ENCODE measurements at places on chromosomes 3 and 15.

GRCh38 chr3:150264561-150265279, 143.4 kb upstream of the TSC22D2 start:
- DNase-seq, result no peak

DNA sequence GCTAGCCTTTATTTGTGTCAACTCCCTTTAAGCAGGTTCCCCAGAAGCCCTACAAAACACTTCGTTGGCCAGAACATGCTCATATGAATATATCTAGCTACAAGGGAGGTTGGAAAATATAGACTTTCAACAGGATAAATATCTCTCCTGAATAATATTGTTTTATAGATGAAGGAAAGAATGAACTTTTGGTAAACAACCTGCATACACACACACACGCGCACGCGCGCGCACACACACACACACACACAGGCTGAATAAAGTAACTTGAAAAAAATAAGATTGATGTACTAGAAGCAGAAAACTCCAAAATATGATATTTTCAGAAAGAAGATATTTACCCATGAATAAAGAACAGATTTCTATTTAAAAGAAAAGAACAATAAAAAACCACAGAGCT, 72.4 kb upstream of the GADL1 start:
- DNase-seq, result no peak

- no peak for DNase-seq
These were observed 9.5 kb upstream of the ADAMTSL3 start for GRCh38 chr15:83644439-83644838.

DNA sequence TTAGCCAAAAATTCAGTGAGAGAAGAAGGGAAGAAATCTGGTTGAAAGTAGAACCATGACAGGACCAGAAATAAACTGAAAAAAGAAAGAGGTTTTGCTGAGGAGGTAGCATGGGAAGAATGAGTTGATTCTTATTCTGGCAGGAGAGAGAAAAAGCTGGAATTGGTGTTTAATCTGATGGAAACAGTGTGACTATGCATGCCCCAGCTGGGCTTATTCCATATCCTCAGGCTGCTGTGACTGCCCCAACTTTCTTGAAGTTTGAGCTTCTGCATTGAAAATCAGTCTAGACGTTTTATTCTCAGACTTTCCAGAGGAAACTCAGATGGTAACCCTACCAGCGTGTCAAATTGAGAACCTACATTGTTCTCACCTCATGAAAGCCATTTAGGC, 352.5 kb upstream of the DCBLD2 start:
- no peak for DNase-seq

DNA sequence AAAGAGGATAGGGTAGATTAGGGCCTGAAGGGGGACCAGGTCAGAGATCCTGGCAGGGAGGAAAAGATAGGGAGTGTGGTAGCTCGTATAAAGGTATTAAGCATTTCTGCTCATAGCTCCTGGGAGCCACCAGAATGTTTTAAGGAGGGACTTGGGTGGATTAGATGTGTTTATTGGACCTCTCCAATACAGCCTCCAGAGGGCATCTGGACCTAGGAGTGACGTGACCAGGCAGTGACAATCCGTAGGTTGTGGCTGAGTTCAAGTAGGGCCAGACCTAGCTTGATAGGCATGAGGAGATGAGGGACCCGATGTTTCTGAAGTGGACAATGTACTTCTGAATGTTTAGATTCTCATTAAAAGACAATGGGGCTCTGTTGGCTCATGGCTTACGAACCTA, 435.2 kb downstream of the MCTP2 start:
- DNase-seq, result no peak

- DNase-seq, result no peak
These were observed 12.2 kb downstream of the EIF4E3 start for GRCh38 chr3:71713041-71713440.

DNA sequence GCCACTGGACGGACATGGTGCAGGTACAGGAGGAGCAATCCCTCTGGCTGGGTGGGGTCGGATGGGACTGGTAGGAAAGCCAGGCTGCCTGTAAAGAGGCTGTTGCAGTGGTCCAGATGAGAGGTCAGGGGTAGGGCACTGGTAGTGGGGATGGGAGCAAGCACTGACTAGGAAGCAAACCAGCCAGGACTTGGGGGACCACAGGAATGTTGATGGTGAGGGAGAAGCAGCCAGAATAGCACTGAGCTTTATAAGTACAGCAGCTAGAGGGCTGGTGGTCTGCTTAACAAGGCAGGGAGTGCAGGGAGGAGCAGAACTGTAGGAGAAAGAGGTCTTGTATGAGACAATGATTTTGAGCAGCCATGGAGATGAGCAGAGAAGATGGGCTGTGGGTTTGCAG, 38.7 kb upstream of the PTPN23 start:
- no peak for DNase-seq

GRCh38 chr3:142105991-142106390, 43.4 kb downstream of the TFDP2 start:
- no peak for DNase-seq
